T-helper 2 cell treated with Interferon-gamma antibody and Interleukin-4, amounts not matched to agents 5 μg/mL and 100 μg/mL, for 36 hours (primary cell): ENCODE measurements at places on chromosomes 3 and 15.

- H3K36me3 ChIP-seq: peaks cover 14% of the 10 kb centered on the region
- H3K27ac ChIP-seq: peak overlapping the region; percentile 98
- peaks cover 6% of the 10 kb centered on the region for H3K27me3 ChIP-seq
- peak overlapping the region; percentile 98 for H3K4me3 ChIP-seq
- peaks cover 10% of the 10 kb centered on the region for H3K4me1 ChIP-seq
These were observed 54.4 kb downstream of the FEZF2 start for GRCh38 chr3:62318752-62319569.

GRCh38 chr3:148716657-148717056 is 19.0 kb downstream of the AGTR1 start:
- H3K4me1 ChIP-seq: no peaks in the 10 kb centered on the region
- no peak for DNase-seq
- H3K4me3 ChIP-seq: no peak overlapping the region
- no peaks in the 10 kb centered on the region for H3K36me3 ChIP-seq
- H3K27ac ChIP-seq: no peak overlapping the region

DNA sequence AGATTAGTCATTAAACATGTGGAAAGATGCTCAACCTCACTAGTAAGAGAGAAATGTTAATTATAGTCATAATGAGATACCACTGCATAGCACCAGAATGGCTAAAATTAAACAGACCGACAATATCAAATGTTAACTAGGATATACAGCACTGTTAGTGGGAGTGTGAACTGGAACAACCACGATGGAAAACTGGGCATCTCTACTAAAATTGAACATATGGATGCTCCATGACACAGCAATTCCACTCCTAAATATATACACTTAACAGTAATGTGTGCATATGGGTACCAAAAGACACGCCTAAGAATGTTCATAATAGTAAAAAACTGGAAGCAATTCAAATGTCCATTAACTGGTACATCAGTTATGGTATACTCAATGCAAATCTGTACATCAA is 41.5 kb downstream of the CRTAP start:
- peaks cover 15% of the 10 kb centered on the region for H3K27me3 ChIP-seq
- H3K4me3 ChIP-seq: no peak overlapping the region
- H3K36me3 ChIP-seq: no peaks in the 10 kb centered on the region
- H3K4me1 ChIP-seq: no peaks in the 10 kb centered on the region

- H3K27me3 ChIP-seq: peaks cover 53% of the 10 kb centered on the region
- H3K36me3 ChIP-seq: no peaks in the 10 kb centered on the region
- DNase-seq: no peak
- H3K4me1 ChIP-seq: no peaks in the 10 kb centered on the region
These were observed 226.6 kb upstream of the AZI2 start for GRCh38 chr3:28575100-28575745.

- no peak for DNase-seq
- no peak overlapping the region for H3K4me3 ChIP-seq
- H3K4me1 ChIP-seq: peaks cover 4% of the 10 kb centered on the region
These were observed 162.3 kb downstream of the PGPEP1L start for GRCh38 chr15:98845138-98845884.

DNA sequence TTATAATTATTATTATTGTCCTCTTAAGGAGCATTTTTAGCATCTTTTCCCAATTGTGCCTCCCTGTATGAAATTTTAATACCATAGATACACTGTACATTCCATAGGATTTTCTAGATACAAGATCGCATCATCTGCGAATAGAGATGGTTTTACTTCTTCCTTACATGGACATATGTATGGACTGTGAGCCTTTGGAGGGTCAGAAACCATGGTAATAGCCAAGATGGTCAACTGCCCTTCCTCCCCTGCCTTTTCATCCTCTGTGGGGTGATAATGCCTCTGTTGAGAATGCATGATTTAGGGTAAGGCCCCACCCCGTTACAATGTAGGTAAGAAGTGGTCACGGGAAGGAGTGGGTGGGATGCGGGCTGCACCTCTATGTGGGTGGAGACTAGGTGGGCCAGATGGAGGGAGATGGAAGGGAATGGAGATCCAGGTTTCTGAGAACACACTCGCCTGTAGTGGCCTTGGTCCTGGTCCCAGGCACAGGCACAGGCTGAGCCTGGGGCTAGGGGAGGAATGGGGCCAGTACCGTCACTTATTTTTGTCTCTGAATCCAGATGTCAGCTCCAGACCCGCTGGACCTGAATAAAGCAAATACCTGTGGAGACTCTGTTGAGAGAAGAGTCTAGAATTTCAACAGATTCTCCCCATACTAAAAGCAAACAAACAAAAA is 31.7 kb downstream of the GOLGA6A start:
- peaks cover 12% of the 10 kb centered on the region for H3K4me1 ChIP-seq
- H3K36me3 ChIP-seq: no peaks in the 10 kb centered on the region
- no peak for DNase-seq
- H3K27me3 ChIP-seq: no peaks in the 10 kb centered on the region

- H3K36me3 ChIP-seq: no peaks in the 10 kb centered on the region
- no peak overlapping the region for H3K4me3 ChIP-seq
- H3K4me1 ChIP-seq: no peaks in the 10 kb centered on the region
- peaks cover 4% of the 10 kb centered on the region for H3K27me3 ChIP-seq
- DNase-seq: no peak
These were observed 68.2 kb downstream of the RYR3 start for GRCh38 chr15:33378866-33379480.

DNA sequence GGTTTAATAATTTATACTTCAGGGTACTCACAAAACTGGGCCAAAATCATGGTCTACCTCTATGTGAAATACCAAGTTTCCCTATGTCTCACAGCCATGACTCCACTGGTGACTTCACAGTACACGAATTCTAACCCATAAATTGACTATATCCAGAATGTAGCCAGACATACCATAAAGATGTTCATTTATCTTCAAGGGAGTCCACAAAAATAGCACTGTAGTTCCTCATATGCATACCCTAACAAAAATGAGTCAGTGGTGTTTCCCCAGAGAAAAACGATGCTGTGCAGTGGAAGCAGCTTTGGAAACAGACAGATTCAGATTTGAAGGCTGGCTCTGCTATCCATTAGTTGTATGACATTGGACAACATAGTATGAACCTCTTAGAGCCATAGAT is 438.8 kb downstream of the FHIT start:
- H3K36me3 ChIP-seq: no peaks in the 10 kb centered on the region
- H3K4me3 ChIP-seq: no peak overlapping the region
- no peaks in the 10 kb centered on the region for H3K27me3 ChIP-seq
- no peaks in the 10 kb centered on the region for H3K4me1 ChIP-seq
- DNase-seq: no peak

GRCh38 chr3:71393093-71393492 is 190.4 kb downstream of the FOXP1 start:
- peaks cover 57% of the 10 kb centered on the region for H3K4me1 ChIP-seq
- peaks cover 2% of the 10 kb centered on the region for H3K27me3 ChIP-seq
- H3K36me3 ChIP-seq: peaks cover 7% of the 10 kb centered on the region
- H3K4me3 ChIP-seq: no peak overlapping the region
- H3K27ac ChIP-seq: no peak overlapping the region

DNA sequence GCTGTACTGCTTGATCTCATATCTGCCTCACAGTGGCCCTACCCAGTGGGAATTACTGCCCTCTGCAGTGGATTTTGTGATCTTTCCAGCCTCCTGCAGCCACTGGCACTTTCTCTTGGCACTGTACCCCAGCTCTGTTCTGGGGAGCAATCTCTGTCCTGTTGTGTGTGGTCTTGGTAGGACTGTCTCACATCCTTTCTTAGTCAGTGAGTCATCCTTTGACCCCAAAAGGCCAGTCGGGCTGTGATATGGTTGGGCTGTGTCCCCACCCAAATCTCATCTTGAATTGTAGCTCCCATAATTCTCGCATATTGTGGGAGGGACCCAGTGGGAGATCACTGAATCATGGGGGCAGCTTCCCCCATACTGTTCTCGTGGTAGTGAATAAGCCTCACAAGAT is 133.3 kb upstream of the TPM1 start:
- H3K27me3 ChIP-seq: peaks cover 7% of the 10 kb centered on the region
- no peaks in the 10 kb centered on the region for H3K4me1 ChIP-seq
- no peaks in the 10 kb centered on the region for H3K36me3 ChIP-seq
- H3K27ac ChIP-seq: no peak overlapping the region
- DNase-seq: no peak
- H3K4me3 ChIP-seq: no peak overlapping the region

- peak overlapping the region; percentile 99 for H3K27ac ChIP-seq
- H3K4me1 ChIP-seq: peaks cover 41% of the 10 kb centered on the region
- peaks cover 31% of the 10 kb centered on the region for H3K36me3 ChIP-seq
- H3K27me3 ChIP-seq: no peaks in the 10 kb centered on the region
- peak overlapping the region; percentile 99 for H3K4me3 ChIP-seq
These were observed 1.0 kb downstream of the NGRN start for GRCh38 chr15:90266485-90266884.

- H3K36me3 ChIP-seq: no peaks in the 10 kb centered on the region
- no peak overlapping the region for H3K27ac ChIP-seq
- DNase-seq: no peak
- no peaks in the 10 kb centered on the region for H3K4me1 ChIP-seq
These were observed 26.5 kb downstream of the IGSF10 start for GRCh38 chr3:151434151-151434890.

GRCh38 chr15:78808550-78808949 is 2.7 kb downstream of the ADAMTS7 start:
- H3K4me3 ChIP-seq: no peak overlapping the region
- peaks cover 35% of the 10 kb centered on the region for H3K27me3 ChIP-seq
- peaks cover 9% of the 10 kb centered on the region for H3K4me1 ChIP-seq
- H3K36me3 ChIP-seq: peaks cover 9% of the 10 kb centered on the region

GRCh38 chr3:15979495-15979894 is 181.7 kb upstream of the ANKRD28 start:
- no peaks in the 10 kb centered on the region for H3K4me1 ChIP-seq
- no peak overlapping the region for H3K4me3 ChIP-seq
- DNase-seq: no peak
- H3K27me3 ChIP-seq: peaks cover 2% of the 10 kb centered on the region
- H3K27ac ChIP-seq: no peak overlapping the region

DNA sequence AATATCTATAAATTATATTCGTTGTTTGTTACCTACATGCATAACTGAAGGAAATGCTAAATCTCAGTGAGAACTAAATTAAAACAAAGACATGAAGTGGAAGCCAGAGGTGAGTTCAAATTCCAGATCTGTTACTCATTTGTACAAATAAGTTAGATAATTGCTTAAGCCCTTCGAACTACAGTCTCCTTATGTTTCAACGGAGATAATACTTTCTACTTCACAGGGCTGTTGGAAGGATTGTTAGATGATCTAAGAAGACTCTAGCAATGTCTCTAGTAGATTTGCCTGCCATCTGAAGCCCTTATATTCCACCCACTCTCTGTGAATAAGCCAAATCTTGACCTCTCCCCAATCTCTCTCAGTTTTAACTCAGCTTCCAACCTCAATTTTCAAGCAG is 125.8 kb downstream of the P2RY1 start:
- H3K27me3 ChIP-seq: no peaks in the 10 kb centered on the region
- H3K36me3 ChIP-seq: no peaks in the 10 kb centered on the region
- H3K27ac ChIP-seq: no peak overlapping the region
- DNase-seq: no peak
- no peaks in the 10 kb centered on the region for H3K4me1 ChIP-seq

DNA sequence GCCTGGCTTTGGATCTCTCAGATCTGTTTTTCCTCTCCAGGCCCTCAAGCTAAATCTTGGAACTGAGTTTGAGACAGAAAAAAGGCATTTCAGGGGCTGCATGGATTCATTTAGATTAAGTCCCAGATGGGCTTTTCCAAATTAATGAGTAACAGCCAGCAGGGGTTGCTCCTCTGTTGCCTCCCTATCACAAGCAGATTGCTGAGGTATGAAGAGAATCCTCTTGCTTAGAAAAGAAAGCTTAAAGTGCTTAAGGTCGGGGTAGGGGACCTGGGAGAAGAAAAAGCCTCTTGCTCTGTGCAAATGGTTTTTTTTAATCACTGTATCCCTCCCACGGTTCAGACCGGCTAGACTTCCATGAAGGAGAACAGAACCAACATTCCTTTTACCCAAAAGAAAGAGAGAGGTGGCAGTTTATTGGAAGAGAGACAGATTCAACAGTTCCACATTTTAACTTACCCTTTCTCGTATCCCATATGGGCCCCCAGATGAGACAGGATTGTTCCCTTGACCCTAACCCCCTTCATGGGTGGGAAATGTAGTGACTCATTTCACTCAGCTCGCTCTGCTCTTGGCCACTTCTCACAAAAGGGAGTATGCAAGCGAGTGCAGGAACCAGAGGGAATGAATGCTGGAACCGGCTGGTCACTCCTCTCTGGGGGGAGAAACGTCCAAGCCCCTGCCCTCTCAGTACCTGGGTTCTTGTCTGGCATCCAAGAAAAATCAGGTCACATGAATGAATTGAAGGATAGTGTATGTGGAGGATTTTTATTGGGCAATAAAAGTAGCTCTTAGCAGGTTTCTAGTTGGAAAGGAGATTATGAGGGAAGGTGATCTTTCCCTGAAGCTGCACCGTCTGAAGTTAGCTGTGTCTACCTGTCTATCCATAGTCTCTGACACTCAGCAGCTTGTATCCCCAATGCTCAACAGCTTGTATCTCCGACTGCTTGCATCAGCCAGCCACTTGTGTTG is 745.2 kb downstream of the SI start:
- H3K27me3 ChIP-seq: no peaks in the 10 kb centered on the region
- H3K27ac ChIP-seq: no peak overlapping the region
- H3K36me3 ChIP-seq: no peaks in the 10 kb centered on the region
- H3K4me3 ChIP-seq: no peak overlapping the region
- DNase-seq: no peak

DNA sequence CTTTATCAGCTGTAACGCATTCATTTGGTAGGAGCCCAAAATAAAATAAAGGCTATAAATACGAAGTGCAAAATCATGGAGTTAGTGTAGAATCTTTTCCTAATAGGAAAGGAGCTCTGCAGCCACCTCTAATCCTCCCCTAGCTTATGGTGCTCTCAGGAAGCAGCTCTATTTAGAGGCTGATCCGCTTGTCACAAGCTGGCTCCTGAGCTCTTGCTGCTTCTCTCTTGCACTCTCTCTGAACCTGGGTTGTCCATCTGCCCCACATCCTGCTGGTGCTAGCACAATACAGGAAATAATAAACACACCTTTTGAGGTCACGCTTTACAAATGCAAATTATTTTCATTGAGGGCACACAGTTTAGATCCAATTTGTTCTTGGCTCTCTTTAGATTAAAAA is 37.3 kb upstream of the BFSP2 start:
- no peaks in the 10 kb centered on the region for H3K27me3 ChIP-seq
- no peak for DNase-seq
- H3K4me1 ChIP-seq: no peaks in the 10 kb centered on the region
- H3K4me3 ChIP-seq: no peak overlapping the region

- peak overlapping the region; percentile 30 for H3K4me3 ChIP-seq
- no peak for DNase-seq
- peaks cover 86% of the 10 kb centered on the region for H3K36me3 ChIP-seq
- no peaks in the 10 kb centered on the region for H3K27me3 ChIP-seq
- peak overlapping the region; percentile 50 for H3K27ac ChIP-seq
- peaks cover 90% of the 10 kb centered on the region for H3K4me1 ChIP-seq
These were observed 31.9 kb downstream of the RASGRP1 start for GRCh38 chr15:38532728-38533127.

GRCh38 chr3:32177702-32178198 is 60.7 kb upstream of the CMTM8 start:
- no peak overlapping the region for H3K27ac ChIP-seq
- H3K4me1 ChIP-seq: peaks cover 11% of the 10 kb centered on the region
- peaks cover 13% of the 10 kb centered on the region for H3K27me3 ChIP-seq
- DNase-seq: peak; percentile 38
